Calu3 (cell line): ENCODE measurements at places on chromosomes 5 and 9. TPM values are rescaled to one million over a fixed set of nuclear protein-coding genes. Genes with fewer than 3 reads are reported as not detected.

SNCAIP gene
- 0.22 TPM in 1 of 2 replicates, not detected in the other for total RNA-seq

DNA sequence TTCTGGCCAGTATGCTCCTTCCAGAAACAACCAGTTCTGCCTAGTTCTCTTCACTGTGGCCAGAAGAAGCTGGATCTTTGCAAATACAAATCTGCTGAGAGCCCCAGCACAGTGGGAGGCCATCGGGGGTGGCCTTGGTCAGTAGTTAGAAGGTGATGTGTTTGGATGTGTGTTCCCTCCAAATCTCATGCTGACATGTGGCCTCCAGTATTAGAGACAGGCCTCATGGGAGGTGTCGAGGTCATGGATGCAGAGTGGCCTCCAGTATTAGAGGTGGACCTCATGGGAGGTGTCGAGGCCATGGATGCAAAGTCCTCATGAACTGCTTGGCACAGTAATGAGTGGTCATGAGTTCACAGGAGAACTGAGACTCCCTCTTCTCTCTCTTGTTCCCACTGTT, 7.6 kb upstream of the IRX2 start:
- no peak for DNase-seq

FOXD1 gene
- 6.4 and 7.8 TPM in 2 replicates for total RNA-seq

GRCh38 chr5:9062873-9063272, 483.0 kb downstream of the SEMA5A start:
- DNase-seq = no peak

DNA sequence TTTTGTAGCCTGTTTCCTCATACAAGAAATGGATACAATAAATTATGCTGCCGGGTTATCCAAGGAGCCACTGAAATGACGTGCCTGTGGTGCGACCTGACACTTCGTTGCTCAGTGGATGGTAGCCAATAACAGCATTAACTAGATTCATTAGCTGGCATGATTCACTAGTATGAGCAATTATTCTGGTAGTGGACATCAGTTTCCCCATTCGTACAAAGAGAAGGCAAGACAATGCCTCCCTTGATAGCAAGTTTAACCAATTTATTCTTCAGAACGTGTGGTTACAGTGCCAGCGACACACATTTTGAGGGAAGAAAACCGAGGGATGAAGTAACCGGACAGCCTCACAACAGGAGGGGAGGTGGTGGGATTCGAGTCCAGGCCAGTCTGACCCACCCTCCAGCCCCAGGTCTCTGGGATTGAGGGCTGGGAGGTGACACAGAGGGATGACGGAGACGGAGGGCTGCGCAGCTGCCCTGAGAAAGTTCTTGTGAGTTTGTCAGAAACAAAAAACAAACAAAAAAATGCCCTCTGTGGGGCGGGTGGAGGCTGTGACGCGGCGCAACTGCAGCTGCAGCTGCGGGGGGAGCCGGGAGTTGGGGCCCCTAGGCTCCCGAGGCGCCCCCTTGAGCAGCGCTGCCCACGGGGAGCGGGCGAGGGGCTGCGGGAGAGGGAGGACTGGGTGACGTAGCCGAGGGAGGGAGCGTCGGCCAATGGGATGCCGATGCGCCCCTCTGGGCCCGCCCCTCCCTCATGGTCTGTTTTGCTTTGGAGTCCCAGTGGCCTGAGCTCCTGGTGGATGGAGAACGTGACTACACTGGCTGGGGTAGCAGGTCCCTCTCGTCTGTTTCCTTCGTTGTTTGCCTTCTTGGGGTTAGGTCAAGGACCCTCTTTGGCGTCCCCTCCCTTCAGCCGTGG, 10.9 kb downstream of the LHX2 start:
- no peak for DNase-seq

ACER2 gene
- total RNA-seq = 7.6 and 10.0 TPM in 2 replicates

CKMT2 gene
- total RNA-seq = 0.24 TPM in 1 of 2 replicates, not detected in the other

ADAMTS19 gene
- total RNA-seq = 0.15 TPM in 1 of 2 replicates, not detected in the other

GRCh38 chr9:16000811-16001210, 448.0 kb downstream of the CCDC171 start:
- DNase-seq = no peak
